ENCODE measurements at places on chromosomes 2 and 18.

- DNase-seq = no peak
Observed at GRCh38 chr2:86753606-86754005, 33.5 kb downstream of the RMND5A start.

- no peak for DNase-seq
Observed at GRCh38 chr2:105868060-105868459, 123.3 kb downstream of the NCK2 start.

DNA sequence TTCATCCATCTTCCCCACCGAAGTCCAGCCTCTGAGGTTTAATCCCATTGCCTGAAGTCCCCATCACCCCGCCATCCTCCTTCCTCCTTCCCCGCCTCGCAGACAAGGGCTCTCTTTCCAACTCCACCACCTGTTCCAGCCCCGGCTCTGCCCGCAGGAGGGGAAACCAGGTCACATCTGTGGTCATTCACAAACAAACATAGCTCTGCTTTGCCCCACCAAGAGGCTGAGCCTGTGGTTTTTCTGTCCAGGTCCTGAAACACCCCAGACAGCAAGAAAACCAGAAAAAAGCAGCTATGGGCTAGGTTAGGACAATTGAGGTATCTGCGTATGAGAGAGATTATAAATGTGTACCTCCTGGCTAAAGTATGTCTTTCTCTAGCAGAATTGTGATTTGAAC, 144.7 kb downstream of the GLI2 start:
- no peak for DNase-seq

DNA sequence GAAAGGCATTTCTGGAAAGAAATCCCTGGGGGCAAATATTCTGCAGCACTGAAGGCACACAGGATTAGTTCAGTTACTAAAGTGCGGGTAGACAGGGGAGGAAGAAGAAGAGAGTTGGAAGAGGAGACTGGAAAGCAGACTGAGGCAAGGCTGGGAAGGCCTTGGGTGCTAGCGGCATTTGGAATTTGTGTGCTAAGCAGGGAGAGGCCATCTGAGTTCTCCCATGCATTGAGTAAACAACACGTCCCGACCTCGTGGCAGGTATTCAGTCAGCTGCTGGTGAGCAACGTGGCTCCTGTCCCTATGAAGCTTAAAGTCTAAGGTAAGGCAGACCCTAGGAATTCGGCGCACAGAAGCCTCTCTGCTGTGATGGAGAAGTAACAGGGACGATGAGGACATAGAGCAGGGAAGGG, 30.7 kb downstream of the ATP8B1 start:
- DNase-seq = no peak

GRCh38 chr2:78734221-78734620, 291.3 kb upstream of the REG3G start:
- no peak for DNase-seq

DNA sequence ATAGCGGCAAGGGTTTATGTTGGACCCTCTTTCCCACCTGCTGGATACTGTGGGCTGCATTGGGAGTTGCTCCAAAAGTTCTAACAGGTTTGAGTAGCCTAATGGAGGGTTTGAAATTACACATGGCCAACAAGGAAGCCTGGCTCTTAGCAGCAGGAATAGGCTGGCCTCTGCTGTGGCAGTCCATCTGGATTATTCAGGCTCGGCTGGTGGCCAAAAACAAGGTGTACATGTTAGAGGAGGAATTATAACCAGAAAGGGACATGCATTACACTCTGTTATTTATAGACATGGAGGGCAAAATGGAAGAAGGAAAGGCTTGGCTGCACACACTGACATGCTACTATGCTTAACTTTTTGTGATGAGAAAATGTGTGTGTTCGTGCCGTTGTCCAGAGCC, 61.1 kb upstream of the NRXN1 start:
- no peak for DNase-seq

DNA sequence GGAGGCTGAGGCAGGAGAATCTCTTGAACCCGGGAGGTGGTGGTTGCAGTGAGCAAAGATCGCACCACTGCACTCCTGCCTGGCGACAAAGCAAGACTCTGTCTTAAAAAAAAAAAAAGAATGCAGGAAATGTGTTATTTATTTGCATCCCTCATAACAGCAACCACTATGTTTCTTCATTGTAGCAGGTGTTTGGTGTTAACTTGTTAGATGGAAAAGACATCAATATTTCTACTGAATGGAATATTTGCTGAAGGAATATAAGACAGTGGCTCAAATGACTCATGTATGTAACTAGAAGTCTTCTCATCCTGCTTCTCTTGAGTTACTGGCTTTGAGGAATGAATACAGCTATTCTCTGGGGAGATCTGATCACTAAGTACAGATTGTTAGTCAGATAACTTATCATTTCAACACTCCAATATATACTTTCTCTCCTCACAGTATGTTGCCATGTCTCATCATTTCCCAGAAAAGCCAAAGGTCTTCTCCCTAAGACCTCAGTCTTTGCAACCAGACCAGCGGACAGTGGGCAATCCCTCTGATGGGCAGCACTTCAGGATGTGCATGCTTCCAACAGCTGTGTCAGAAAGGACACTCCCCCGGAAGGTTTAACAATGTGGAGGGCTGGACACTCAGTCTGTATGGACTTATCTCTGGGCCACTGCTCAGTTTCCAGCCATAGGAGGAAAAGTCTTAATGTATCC, 104.4 kb upstream of the STK17B start:
- DNase-seq = peak; percentile 11

DNA sequence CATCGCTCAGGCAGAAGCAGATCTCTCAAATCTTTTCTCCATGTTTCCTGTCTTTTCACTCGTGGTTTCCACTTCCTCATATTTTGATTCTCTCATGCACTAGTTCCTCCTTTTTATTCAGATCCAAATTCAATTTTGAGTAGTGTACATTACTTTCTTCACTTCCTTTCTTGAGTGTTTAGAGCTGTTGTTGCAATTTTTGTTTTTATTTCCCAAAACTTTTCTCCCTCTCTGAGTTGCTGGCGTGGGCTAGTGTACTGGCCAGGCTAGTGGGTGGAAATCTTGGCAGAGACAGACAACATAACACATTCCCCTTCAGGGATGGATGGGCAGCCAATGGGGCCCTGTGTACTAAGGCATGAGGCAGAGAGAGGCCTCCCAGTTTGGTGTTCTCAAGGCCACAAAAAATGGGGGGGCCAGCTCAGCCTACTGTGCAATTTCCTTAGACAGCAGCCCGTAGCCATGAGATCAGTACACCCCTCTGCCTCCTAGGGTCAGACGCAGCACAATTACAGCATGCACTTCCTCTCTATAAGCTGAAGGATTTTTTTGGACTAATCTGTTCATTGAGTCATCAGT, 145.1 kb upstream of the PID1 start:
- no peak for DNase-seq

GRCh38 chr2:186533717-186534116, 47.7 kb downstream of the ZC3H15 start:
- no peak for DNase-seq

GRCh38 chr2:232890896-232891601, 21.0 kb downstream of the SNORC start:
- DNase-seq = no peak

DNA sequence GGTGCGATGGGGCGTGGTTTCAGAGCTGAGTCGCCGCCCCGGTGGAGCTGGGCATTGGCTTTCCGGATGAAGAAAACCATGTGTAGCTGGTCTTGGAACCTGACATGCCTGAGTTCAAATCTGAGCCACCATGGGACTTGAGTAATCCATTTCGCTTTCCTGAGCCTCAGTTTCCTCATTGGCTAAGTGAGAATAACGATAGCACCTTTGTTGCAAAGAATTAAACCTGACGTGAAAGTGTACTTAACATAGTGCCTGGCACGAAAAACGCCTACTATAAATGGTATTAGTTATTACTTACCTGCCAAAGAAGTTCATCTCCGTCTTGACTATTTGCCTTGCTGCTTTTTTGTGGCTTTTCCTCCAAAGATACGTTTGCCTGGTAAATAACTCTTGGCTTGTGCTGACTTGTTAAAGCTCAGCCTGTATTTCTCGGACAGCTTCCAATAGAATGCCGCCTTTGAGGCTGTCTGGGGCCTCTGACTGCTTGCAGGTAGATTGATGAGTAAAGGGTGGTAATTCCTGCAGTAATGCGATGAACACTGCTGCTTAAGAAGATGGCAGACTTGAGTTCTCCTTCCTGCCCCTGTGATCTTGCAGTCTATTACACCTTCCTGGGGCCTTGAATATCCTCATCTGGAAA, 1.3 kb downstream of the CDCA7 start:
- no peak for DNase-seq

DNA sequence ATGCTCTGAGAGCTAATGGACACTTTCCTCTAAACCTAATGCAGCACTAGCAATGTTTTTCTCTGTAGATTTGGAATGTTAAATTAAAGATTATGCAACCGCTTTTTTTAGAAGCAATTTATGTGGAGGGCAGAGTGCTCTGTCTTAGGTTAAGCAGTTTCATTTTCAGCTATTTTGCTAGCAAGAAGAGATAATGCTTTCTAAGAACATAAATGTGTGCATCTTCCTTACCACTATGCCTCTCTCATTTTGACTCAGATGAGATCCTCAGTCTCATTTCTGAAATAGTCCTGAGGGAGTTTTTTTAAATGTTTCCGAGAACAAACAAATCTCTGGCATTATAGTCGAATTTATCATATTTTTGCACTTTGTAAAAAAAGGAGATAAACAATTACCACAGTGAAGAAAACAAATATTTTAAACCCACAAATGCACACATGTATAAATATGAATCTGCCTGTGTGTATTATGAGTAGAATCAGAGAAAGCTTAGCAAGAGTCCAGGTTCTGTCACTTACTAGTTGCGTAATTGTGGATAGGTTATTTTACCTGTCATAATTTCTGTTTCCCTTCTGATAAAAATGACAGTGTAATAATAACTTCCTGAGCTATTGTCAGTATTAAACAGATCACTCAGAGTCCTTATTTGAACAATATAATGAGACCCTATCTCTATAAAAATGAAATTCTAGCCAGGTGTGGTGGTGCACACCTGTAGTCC, 207.7 kb upstream of the CRIM1 start:
- DNase-seq = no peak

GRCh38 chr18:3455090-3455635, 5.2 kb downstream of the TGIF1 start:
- no peak for DNase-seq

- no peak for DNase-seq
Observed at GRCh38 chr2:38655441-38655840, 10.5 kb upstream of the GALM start.

GRCh38 chr18:43650426-43650825, 373.1 kb upstream of the SYT4 start:
- DNase-seq = no peak

- no peak for DNase-seq
Observed at GRCh38 chr2:6992794-6993228, 75.6 kb downstream of the RNF144A start.

DNA sequence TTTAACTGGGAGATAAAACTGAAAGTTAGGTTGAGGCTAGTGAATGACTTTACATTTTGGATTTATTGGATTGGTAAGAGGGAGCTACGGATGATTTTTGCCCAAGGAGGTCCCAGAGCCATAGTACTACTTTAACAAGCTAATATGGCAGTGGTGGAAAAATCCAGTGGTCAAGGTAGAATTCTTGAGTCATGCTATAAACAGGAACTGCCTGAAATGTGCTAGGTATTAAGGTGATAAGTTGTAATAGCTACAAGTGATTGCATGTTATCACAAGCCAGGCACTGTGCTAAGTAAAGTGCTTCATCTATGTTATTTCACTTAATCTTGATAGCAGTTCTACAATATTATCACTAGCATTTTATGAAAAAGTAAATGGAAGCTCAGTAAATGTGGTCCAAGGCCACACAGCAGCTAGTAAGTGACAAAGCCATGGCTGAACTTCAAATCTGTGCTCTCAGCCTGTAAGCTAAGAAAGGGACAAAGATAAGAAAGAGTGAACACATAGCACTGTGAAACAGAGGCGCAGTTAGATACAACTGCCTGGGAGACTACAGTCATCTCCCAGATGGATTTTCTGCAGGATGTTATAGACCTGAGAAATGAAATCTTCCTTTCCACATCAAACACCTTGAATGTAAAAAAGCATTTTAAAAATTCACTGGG, 469.6 kb downstream of the TGIF1 start:
- no peak for DNase-seq

DNA sequence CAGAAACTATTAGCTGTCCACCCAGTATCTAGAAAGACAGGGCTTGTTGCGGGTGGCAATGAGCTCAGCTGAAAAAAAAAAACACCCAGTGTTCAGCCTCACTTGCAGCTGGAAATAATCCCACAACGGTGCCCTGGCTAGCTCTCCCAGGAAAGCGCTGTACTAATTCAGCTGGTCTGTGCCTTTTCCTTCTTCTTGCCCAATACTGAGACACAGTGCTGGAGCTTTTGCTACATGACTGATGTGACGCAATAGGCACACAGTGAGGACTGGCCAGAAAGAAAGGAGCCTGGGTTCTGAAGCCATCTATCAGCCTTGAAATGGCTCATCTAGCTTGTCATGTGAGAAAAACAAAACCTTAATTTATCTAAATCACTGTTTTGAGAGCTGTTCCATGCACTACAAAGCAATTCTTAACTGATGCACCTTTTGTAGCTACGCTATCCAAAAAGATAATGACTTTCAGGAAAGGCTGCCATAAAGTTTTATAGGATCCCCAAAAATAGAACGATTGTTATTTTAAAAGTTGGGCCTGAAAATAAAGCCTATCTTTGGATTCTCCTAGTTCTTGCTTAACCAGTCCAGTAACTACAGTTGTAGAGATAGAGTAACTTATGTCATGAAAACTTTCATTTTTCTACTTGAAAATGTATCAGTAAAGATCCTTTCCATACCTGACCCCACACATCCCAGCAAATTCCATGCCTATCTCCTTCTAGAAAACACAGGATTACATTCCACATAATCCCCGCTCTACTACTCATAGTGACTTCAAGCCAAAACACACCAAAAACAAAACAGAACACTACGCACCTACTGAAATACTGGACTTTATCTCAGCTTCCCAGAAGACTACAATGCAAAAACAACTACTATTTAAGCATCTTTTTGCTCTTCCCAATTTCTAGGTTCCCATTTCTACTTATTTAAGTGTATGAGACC, 15.9 kb downstream of the KIDINS220 start:
- no peak for DNase-seq

Data from erythroblast (primary cell).